ENCODE measurements at places on chromosomes 2 and 18. TPM values are rescaled to one million over a fixed set of nuclear protein-coding genes. Genes with fewer than 3 reads are reported as not detected.

TMEM247 gene
- not detected for total RNA-seq

ZNG1B gene
- 26.4 TPM for total RNA-seq

TYMS gene
- 5.3 TPM for total RNA-seq

DNA sequence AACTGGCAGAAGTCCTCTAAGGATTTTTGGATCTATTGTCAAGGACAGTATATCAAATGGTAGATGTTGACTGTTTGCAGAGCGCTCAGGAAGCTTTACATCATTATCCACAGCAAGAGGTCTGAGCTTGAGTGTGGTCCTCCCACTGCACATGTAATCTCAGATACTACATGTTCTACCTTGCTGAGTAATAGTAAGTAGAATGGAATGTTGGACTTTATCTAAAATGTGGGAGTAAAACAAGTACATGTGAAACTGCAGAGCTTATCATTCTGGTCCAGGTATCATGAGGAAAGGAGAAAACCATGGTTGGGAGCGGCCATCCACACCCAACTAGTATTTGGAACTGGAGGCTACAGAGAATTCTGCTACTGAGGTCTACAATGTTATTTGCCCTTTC is 19.3 kb upstream of the CD28 start:
- peak; percentile 73 for DNase-seq
- no peak overlapping the region for H3K4me3 ChIP-seq
- peaks cover 66% of the 10 kb centered on the region for H3K4me1 ChIP-seq
- peak overlapping the region; percentile 99 for H3K27ac ChIP-seq

- no peaks in the 10 kb centered on the region for H3K4me1 ChIP-seq
- no peaks in the 10 kb centered on the region for H3K27me3 ChIP-seq
- DNase-seq: no peak
- no peaks in the 10 kb centered on the region for H3K36me3 ChIP-seq
- no peak overlapping the region for H3K4me3 ChIP-seq
- H3K27ac ChIP-seq: no peak overlapping the region
Observed at GRCh38 chr18:10688766-10689165, 162.9 kb downstream of the NAPG start.

DNA sequence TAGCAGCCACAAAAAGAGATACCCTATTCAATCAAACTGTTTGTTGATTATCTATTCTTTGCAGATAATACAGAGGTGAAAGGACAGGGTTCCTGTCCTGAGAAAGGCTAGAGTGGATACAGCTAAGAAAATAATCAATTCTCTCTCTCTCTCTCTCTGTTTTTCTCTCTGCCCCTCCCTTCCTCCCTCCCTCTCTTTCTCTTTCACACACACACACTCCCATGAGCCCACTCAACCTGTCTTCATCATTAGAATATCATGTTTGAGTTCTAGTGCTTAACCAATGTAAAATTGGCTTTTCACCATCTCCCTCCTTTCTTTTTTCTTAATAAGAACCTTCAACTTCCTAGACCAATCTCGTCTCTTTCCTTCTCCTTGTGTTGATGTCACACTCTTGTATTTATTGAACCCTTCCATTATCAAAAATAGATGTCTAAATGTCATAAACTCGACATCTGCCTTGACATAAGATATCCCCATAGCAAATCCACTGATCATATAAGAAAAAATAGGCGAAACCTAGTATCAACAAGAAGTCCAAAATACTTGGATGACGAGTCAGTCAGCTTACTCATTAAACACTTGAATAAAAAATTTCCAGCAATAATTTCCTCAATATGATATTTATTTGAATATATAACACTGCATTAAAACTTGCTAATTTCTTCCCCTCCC is 42.8 kb upstream of the CYTIP start:
- no peak overlapping the region for H3K4me3 ChIP-seq
- no peaks in the 10 kb centered on the region for H3K36me3 ChIP-seq
- no peak for DNase-seq
- no peaks in the 10 kb centered on the region for H3K27me3 ChIP-seq
- peaks cover 28% of the 10 kb centered on the region for H3K4me1 ChIP-seq
- no peak overlapping the region for H3K27ac ChIP-seq

GRCh38 chr2:26585100-26585499 is 56.1 kb downstream of the CIB4 start:
- H3K4me3 ChIP-seq: no peak overlapping the region
- peaks cover 83% of the 10 kb centered on the region for H3K27me3 ChIP-seq
- peak; percentile 82 for DNase-seq
- no peaks in the 10 kb centered on the region for H3K4me1 ChIP-seq
- H3K27ac ChIP-seq: no peak overlapping the region

GRCh38 chr2:20107776-20108175 is 56.3 kb upstream of the LAPTM4A start:
- H3K4me3 ChIP-seq: no peak overlapping the region
- no peak overlapping the region for H3K27ac ChIP-seq
- H3K27me3 ChIP-seq: no peaks in the 10 kb centered on the region
